Activated CD4-positive, alpha-beta T cell treated with anti-CD3 and anti-CD28 coated beads for 24 hours (primary cell): ENCODE measurements at places on chromosomes 3 and 15.

- no peak for DNase-seq
These were observed 267.7 kb downstream of the ZBTB20 start for GRCh38 chr3:114879059-114880031.

DNA sequence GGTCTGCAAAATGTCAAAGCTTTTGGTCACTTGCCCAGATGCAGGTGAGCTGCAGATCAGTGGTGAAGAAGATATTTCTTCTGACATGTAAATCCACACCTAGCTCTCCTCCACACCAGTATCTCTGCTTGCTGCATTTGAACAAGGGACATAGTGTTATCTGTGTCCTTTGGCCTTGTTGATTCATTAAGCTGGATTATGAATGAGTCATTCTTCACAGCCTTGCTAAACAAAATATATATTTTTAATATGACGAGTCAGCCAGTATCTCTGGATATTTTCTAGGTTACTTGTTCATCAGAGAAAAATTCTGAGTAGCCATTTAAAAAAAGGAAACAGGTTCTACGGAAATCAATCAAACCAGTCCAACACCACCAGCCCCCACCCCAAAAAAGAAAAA is 190.6 kb upstream of the ADAMTS9 start:
- DNase-seq = no peak

DNA sequence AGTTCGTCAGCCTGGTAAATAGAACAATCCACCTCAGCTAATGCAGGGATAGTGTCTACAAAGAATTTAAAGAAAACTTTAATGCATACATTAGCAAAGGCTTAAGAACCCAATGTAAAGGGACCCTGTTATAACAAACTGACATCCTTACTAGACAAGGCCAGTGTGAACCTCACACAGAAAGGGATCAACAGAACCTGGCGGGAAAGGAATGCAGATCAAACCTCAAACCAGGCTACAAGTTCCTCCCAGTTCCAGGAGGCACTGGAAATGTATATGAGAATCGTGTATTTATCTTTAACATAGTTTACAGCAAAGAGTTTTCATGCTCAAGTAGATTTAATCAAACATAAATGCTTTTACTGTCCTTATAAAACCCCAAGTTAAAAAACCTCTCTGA is 37.6 kb upstream of the ATP11B start:
- DNase-seq = no peak

- no peak for DNase-seq
These were observed 1303.3 kb downstream of the ROBO2 start for GRCh38 chr3:78343221-78343620.

- DNase-seq = no peak
These were observed 10.7 kb downstream of the GORASP1 start for GRCh38 chr3:39096775-39097174.

DNA sequence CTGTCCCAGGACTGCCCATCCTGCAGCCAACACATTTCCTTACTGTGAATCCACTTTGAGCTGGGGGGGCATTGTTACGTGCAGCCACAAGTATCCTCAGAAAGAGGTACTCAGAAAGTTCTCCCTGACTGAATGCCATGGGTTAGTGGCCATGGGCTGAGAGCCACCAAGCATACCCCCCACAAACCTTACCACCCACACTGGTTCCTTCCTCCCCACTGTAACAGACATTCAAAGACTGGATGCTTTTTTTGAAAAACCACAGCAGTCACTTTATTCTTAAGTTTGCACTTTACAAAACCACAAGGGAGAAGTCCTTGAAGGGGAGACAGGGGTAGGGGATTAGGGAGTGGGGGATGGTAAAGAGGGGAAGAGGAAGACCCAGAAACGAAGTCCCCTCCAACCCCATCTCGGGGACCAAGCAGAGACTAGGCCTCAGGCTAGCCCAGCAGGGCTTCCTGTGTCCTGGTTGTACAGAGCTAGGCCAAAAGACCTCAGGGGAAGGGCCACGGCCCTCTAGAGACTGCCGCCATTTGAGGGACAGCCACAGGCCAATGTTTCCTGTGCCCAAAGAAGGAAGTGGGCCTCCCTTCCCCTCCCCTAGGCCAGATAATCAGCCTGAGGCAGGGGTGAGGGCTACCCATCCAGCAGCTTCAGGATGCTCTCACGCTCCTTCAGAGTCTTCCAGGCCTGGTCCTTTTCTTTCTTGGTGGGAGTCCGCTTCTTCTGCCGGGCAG is 10.1 kb upstream of the CAMK1 start:
- no peak for DNase-seq

GRCh38 chr15:67521783-67522568 is 1.0 kb downstream of the C15orf61 start:
- DNase-seq = no peak

- no peak for DNase-seq
These were observed 185.3 kb downstream of the CFAP20DC start for GRCh38 chr3:58864480-58864879.

DNA sequence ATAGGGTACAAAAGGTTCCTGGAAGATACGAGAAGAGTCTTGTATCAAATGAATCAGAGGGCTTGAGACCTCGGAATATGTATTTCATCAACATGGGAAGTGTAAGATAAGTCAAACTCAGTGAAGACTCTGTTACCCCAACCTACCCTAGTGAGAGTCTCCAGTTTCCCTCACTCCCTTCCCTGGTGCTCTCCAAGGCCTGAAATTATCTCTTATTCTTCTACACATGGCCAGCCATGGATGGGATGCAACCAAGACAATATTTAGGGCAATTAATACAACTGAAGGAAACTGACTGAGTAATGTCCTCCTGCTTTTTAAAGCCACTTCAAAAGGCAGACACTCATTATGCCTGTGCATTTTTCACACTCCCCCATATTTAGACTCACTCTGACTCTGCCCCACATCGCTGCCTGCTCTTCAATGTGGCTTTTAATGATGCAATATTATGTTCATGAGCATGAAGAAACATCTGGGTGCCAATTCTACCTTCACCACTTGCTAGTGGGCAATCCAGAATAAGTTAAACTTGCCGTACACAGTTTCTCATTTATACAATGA is 137.1 kb upstream of the THBS1 start:
- DNase-seq = no peak

DNA sequence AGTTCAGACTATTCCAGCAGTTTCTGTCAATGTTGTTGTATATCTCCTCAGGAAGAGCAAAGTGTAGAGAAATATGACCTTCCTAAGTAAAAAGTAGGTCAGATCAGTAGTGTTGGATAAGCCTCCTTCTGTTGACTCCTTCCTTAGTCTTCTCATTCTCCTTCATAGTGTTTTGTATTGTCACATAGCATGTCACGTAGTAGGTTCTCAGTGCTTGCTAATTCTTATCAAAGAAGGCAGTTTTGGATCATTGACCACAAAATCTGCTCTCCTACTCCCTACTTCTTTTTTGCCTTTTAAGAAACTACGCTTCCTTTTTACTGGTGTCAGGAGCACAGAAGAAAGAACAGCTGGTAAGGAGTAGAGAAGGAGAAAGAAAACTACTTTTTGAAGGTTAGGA is 1.0 kb upstream of the MGA start:
- no peak for DNase-seq

DNA sequence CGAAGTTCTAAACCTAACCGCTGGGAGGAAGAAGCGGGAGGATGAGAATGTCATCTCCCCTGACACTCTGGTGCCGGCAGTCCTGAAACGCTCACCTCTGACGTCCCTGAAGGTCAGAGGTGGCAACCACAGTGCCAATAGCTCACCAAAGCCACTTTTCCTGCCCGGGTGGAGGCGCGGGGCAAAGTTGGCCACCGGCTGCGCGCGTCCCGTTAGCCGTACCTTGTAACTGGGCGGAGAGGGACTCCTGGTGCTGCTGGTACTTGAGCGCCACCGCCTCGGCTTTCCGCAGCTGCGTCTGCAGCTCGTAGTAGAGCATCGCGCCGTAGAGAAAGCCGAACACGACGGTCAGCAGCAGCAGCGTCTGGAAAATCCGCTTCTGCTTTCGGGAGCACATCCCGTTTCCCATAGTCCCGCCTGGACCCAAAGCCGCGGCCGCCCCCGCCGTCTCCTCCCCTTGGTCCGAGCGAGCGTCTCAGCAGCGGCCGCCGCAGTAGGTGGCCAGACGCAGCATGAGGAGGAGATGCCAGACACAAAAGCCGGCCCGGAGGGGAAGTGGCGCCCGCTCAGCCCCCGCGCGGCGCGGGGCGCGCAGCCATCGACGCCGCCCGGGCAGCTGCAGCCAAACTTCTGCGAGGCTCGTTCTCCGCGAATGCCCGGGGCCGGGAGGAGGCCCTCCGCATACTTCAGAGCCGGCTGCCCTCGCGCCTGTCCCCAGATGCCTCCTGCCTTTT is 680 bp downstream of the GOLIM4 start:
- peak; percentile 6 for DNase-seq
